Stimulated activated CD4-positive, alpha-beta T cell treated with anti-CD3 and anti-CD28 coated beads, Interleukin-1b, Interleukin-23, amount 100 ng/mL, for 48 hours (primary cell): ENCODE measurements at places on chromosomes 7 and 10.

DNA sequence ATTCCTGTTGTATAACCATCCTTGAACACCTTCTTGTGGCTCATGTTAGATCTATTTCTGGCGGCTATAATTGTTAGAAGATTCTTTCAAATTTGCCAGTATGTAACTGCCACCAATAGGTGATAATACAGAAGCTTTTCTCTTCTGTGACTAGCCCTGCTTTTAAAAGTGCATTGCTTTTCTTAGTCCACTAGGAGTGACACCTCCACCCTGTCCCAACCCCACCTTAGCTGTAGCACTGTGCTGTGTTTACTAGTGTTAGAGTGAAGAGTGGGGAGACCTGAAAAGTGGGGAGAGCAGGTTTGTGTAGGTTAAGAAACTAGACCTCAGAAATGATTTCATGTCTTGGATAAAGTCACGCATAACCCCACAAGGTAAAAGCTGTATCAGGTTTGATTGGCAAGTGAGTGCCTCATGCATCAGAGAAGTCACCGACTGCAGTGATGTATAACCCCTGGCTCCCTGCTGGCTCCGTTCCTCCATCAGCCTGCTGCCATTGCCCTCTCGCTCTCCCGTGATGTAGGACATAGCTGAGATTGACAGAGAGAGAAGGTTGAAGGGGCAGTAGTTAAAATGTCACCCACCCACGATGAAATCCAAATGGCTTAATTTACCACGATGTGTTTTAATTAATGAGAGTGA lies 12.5 kb downstream of the NPVF start:
- no peak for DNase-seq

DNA sequence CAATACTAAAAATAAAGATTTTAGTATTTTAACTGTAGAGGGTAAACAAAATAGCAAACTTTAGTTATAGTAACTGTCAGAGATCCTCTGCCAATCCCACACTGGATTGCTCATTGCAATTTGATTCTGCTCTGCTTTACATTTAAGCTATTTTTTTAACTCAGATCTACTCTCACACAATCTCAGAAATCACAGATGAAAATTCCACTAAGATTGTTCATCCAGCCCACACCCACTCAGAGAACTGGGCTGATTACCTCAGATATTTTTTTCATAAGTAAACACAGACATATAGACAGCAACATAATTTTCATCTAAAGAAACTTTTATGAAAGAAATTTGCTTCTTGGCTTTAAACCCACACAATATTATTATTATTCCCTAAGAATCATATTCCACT lies 7.0 kb downstream of the OSBPL3 start:
- no peak for DNase-seq

GRCh38 chr10:51001587-51001986 lies 72.7 kb upstream of the PRKG1 start:
- DNase-seq: no peak

GRCh38 chr10:43316516-43316915 lies 49.7 kb upstream of the RASGEF1A start:
- DNase-seq: no peak

DNA sequence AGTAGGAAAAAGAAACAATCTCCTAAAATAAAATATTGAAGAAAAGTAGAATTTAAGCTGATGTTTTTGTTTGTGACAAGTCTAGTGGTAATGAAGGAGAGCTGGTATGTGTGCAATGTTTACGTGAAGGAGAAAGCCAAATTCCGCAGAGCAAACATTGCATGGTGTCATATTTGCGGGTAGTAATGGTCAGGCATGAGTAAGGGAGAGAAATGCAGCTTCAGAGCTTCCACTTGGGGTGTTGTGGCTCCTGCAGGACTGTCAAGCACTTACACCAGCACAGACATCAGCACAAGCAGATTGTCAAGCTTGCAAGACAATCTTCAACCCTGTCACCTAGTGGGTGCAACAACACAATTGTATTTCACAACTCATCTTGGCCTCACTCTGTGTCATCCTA lies 136.5 kb upstream of the ETV1 start:
- DNase-seq: no peak

DNA sequence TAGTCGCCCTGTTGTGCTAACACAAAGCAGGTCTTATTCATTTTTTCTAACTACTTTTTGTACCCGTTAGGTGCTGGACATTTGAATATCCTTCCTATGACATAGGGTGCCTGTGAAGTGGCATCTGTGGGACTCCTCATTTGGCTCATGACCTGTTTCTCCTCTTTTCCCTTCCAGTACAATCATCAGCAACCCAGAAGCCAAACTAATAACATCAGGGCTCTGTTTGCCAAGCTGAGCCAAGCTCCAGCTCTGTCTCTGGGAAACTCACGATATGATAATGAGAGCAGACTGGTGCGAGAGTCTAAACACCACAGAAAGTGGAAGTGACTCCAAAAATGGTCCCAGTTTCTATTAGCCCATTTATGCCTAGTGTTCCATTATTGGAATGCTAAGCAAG lies 92.0 kb downstream of the SVIL start:
- no peak for DNase-seq

DNA sequence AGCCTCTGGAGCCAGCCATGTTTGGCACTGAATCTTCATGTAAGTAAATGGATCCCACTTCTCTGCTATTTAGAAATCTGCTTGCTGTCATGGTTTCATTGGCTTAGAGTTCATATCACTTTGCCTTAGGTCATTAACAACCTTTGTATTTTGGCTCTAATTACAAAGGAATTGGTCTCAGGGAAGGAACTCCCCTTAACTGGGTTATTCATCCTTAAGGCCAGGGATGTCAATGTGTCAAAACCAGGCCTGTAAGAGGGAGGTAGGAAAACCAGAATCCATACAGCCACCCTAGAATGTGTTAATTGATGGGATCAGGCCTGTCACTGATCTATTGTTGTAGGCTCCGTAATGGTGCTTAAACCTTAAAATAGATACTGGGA lies 67.3 kb downstream of the ST7 start:
- no peak for DNase-seq

GRCh38 chr7:105345003-105345402 lies 43.7 kb downstream of the SRPK2 start:
- peak; percentile 19 for DNase-seq

GRCh38 chr7:24908166-24908565 lies 71.8 kb downstream of the OSBPL3 start:
- no peak for DNase-seq

DNA sequence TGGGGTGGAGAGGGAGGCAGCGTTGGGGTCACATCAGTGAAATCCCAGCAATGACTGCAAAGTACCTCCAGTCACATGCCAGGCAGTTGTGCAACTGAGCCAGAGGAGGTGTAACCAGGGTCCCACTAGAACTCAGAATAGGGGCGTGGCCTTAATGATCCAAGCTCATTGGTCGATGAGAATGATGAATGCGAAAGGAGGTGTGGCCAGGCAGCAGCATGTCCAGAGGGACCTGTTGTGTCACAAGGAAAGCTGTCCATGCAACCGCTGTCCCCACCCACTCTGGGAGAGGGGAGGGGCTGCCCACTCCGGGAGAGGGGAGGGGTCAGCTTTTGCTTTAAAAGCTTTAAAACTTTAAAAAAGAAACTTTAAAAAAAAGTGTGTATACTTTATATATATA lies 25.3 kb upstream of the MTPAP start:
- DNase-seq: peak; percentile 17

DNA sequence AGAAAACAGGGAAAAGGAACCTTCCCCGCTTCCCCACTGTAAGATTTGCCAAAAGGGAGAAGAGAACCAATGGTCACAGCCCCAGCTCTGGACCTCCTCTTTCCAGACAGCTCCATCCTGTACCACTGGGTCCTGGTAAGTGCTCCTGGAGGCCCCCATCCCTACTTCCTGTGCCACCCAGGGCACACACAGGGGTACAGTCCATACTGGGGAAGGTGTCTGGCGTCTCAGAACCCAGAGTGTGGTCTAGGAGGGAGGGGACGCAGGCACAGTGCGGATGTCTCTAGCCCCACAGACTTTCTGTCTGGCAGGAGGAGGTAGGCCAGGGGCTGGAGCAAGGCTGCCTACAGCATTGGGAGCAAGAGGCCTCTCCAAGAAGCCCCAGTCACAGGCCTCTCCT lies 213.3 kb upstream of the IGFBP3 start:
- no peak for DNase-seq

DNA sequence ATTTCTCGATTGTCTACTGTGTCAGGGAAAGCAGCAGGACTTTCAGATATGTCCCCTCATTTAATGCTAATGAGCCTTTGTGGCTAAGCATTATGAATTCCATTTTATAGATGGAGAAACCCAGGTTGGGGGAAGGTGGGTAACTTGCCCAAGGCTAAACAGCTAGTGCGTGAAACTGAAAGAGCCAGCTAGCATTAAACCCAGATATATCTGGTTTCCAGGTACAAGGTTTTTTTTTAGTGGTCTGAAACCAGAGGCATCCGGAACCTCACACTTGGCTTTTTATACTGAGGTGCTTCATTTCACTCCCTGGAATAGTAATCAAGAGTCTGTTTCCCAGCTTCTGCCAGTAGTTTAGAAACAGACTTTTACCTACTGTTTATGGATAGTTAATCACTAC lies 694.8 kb downstream of the PHTF2 start:
- no peak for DNase-seq

DNA sequence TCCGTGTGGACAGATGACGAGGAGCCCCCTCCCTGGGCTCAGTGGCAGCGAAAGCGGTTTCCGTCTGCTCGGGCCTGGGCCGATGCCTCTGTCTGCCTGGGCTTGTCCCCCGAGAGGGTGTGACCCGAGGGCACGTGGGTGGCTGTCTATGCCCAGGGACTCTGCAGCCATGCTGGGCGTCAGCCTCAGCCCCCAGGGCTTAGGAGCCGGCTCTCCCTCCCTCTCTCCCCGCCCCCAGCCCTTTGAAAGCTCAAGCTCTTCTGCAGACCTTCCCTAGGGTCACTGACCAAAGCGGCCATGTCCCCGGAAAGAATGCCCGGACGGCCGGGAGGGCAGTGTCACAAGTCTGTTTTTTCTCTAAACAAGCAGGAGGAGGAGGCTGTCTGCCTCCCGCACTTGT lies 7.1 kb downstream of the MICALL2 start:
- DNase-seq: no peak

- no peak for DNase-seq
Observed at GRCh38 chr7:113084496-113085172, 2.0 kb downstream of the GPR85 start.

DNA sequence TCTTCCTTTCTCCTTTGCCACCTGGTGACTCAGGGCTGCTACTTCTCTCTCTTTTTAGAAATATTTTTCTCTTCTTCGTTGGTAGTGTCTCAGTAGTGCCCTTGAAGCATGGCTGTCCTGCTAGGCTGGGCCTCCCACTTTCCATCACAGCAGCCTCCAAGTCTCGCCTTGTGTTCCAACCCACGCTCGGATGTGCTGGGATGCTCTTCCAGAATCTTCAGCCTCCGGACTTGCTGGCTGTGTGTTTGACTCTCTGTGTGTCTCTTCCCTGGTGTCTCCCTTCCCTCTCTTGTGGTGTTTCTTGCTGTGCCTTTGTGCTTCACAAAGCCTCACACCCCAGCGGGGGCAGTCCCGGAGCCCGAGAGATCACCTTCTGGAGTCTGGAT lies 100.5 kb downstream of the INPP5A start:
- no peak for DNase-seq

- DNase-seq: no peak
Observed at GRCh38 chr10:57884965-57885617, 382.6 kb downstream of the IPMK start.

- no peak for DNase-seq
Observed at GRCh38 chr7:93265220-93265619, 33.1 kb downstream of the VPS50 start.

DNA sequence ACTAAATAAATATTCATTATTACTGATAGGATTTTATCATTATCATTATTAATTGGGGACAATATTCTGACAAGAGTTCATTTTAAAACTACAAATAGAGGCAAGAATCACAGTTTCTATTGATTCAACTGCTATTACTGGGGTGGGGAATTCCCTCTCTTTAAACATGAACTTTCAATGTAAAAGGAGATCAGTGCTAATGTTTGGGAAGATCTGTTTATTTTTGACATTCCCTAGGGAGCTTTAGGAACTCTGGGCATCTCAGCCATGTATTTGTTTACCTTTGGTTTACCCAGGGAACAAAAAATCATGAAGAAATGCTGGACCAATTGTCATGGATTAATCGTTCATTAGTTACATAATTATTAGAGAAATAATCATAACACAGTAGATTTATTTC lies 443.2 kb upstream of the AKR1E2 start:
- no peak for DNase-seq

GRCh38 chr7:21365866-21366624 lies 61.8 kb upstream of the SP4 start:
- DNase-seq: no peak

DNA sequence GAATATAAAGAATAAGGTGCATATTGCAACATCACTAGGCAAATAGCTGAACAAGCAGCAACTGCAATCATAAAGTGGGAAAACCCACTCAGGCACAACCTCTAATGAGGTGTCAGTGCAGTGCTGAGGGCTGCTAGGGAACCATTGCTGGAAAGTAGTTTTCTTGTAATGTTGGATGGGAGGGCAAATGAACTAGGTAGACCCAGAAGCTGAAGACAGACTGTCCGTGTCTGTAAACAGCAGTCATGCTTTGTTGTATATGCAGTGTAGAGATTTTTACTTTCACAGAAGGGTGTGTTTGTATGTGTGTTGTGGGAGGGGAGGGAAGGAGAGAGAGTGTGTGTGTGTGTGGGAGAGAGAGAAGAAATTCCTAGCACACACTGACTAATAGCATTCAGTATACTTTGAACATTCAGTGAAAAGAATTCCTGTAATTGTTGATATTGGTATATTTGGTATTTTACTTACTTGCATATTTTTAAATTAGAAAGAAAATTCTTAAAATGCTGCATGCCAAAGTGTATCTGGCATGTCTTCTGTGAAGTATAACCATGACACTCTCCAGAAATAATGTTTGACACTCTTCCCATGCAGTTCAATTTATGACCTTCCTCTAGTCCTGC lies 28.8 kb downstream of the ITGB8 start:
- no peak for DNase-seq

DNA sequence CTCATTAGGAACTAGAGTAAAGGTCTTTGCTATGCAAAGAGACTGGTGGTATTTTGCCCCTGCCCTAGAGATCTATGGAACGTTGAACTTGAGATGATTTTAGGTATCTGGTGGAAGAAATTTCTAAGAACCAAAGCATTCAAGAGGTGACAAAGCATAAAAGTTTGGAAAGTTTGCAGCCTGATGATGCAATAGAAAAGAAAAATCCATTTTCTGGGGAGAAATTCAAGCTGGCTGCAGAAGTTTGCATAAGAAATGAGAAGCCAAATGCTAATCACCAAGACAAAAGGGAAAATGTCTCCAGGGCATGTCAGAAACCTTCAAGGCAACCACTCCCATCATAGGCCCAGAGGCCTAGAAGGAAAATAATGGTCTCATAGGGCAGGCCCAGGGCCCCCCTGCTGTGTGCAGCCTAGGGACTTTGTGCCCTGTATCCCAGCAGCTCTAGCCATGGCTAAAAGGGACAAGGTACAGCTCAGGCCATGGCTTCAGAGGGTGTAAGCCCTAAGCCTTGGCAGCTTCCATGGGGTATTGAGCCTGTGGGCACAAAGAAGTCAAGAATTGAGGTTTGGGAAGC lies 16.5 kb downstream of the TFPI2 start:
- no peak for DNase-seq
